ENCODE measurements at places on chromosomes 13 and 19.

DNA sequence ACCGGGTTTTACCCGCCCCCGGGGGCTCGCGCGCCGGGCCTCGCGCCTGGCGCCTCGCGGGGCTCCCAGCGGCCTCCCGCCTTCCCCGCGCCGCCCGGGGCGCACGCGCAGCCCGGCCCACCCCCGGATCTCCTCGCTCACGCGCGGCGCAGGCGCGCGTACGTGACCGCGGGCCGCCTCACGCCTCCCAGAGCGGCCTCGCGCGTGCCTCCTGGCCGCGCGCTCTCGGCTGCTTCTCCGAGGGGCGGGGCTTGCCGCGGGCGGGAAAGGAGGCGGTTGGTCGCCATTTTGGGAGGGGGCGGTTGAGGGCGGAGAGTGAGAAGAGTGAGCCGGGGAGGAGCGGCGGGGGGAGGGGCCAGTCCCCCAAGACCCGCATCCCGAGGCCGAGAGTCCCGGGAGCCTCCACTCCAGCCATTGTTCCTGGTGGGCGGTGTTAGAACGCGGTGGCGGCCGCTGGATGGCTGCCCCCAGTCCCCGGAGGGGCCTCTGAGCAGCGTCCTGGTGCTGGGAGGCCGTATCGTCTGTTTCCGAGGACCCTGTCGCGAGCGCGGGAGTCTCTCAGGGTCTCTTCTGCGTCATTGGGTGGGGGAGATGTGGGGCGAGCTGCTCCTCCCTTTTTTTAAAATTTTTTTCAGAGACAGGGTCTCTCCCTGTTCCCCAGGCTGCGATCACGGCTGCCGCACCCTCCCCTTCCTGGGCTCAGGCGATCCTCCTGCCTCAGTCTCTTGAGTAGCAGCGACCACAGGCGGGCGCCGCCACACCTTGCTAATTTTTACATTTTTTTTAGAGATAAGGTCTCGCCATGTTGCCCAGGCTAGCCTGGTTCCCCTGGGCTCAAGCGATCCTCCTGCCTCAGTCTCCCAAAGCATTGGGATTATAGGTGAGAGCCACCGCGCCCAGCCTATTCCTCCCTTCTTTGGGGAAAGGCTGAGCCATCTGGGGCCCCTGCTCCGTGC is at the start of gene ZNF541:
TSS of gene ZNF541 (minus strand) at position 78 of the 956 bp plus-strand sequence. CDS start 17,292 bp downstream, outside the sequence.
- DNase-seq = peak; percentile 80

DNA sequence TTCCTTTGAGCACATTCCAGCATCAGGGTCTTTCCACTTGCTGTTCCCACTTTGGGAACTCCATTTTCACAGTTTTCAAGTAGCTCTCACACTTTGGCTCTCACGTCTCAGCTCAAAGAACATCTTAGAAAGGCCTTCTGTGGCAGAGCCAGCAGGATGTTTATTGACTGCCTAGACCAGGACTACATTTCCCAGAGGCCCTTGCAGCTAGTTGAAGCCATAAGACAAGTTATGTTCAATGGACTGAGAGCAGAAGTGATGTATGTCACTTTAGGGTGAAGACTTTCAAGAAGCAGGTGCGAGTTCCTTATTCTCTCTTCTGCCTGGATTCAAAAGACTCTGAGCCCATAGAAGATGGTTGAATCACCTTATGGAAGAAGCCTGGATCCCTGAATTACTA is 4.3 kb upstream of the HAUS5 start:
- no peak for DNase-seq

DNA sequence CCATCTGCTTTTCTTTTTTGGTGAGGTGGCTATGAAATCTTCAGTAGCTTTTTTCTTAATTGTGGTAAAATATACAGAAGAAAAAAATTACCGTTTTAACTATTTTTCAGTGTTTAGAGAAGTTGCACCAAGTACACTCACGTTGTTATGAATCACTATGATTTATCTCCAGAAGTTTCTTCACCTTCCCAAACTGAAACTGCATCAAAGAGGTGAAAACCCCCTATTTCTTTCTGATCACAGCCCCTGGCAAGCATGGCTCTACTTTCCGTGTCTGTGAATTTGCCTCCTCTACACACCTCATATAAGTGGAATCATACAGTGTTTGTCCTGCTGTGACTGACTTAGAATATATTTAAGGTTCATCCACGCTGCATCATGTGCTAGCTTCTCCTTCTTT is 15.6 kb upstream of the SIGLEC10 start:
- no peak for DNase-seq

GRCh38 chr13:99834246-99834645 is 137.3 kb downstream of the ZIC5 start:
- DNase-seq = no peak

- no peak for DNase-seq
Measured at GRCh38 chr13:67505376-67505775, 275.2 kb upstream of the PCDH9 start.

GRCh38 chr13:25971459-25972145 is 80.2 kb downstream of the SHISA2 start:
- no peak for DNase-seq

- DNase-seq = no peak
Measured at GRCh38 chr19:17866964-17867486, 4.7 kb upstream of the SLC5A5 start.

GRCh38 chr19:2408247-2408646 is 19.1 kb downstream of the TIMM13 start:
- no peak for DNase-seq

- no peak for DNase-seq
Measured at GRCh38 chr13:79812070-79812850, 331.3 kb downstream of the NDFIP2 start.

GRCh38 chr19:13597640-13598039 is 91.4 kb upstream of the CACNA1A start:
- peak; percentile 13 for DNase-seq
